ENCODE measurements at places on chromosomes 2 and 18.

- DNase-seq = no peak
Observed at GRCh38 chr18:77153404-77153803, 20.8 kb upstream of the MBP start.

- no peak for DNase-seq
Observed at GRCh38 chr2:197237291-197238042, 73.1 kb downstream of the ANKRD44 start.

DNA sequence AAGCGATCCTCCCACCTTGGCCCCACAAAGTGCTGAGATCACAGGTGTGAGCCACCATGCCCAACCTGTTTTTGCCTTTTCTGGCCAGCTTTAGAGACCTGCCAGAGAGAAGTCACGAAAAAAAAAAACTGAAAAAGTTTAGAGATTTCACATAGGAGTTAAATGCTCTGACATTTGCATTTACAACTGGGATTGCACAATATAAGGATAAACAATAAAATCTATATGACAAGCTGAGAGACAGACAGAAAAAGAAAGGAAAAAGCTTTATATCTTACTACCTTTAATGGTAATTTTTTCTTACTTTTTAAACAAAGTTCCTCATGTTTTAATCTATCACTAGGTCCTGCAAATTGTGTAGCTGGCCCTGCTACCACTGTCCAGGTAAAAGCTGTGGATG, 466.5 kb downstream of the TXNL1 start:
- DNase-seq = no peak

DNA sequence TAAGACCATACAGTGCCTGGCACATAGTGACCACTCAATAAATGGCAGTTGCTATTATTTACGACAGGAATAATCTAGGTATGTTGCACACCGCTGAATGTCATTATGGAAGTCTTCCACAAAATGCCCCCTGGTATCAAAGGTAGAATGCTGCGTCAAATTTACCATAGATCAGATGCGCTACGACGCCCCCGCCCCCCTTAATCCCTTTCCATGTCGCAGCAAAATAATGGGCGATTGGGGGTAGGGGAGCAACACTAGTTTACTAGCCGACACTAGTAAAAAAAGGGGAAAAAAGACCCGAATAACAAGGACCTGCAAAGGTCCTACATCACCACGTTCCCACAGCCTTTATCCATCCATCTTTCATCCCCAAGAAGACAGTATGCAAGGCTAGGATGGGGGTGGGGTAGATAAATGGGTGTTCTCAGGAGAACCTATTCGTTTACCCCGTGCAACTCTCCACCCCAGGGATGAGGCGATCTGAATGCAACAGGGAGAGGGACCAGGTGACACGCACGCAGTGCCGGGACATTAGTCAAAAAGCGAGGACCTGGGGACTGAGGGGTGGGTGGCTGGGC, 455 bp downstream of the PREPL start:
- DNase-seq = no peak

DNA sequence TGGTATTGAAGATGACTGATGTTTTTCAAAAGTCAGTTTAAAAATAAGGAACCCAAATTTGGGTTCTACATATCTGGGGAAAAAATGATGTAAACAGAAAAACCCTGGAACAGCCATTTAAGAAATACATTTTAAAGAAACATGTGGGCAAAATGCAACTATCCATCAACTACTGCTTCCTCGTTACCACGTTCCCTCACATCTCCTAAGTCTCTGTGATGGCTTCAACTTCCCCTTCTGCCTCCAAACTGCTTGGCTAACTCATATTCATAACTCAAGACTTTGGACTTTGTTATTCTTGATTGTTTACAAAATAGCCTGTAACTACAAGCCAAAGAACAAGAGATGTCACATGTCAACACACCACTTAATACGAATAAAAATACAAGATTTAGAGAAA, 116.3 kb downstream of the DYM start:
- no peak for DNase-seq

DNA sequence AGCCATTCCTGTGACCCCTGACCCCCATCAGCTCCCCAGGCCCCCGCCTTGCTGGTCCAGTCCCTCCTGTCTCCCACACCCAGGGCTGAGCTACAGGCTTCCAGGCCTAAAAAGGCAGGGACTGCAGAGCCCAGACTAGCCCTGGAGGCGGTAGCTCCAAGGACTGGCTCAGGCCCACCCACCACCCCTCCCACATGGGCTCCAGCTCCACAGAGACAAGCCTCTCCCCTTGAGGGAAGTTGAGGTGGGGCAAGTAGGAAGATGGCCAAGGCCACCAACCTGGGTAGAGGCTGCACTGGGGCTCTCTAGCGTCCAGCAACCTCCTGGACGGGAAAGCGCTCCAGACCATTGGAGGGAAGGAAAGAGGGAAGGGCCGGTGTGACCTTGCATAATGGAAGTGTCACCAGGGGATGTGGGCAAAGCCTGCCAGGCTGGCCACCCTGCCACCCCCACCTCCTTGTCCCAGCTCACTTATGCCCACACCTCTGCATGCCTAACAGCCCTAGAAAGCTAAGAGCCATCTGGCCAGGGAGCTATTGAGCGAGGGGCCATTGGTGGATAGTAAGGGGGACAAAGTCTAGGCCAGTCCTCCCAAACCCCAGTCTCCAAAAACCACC, 63.1 kb downstream of the TNS1 start:
- no peak for DNase-seq

- DNase-seq = no peak
Observed at GRCh38 chr18:8835521-8835953, 130.2 kb downstream of the MTCL1 start.

- no peak for DNase-seq
Observed at GRCh38 chr2:38876407-38876806, 631 bp downstream of the MORN2 start.

DNA sequence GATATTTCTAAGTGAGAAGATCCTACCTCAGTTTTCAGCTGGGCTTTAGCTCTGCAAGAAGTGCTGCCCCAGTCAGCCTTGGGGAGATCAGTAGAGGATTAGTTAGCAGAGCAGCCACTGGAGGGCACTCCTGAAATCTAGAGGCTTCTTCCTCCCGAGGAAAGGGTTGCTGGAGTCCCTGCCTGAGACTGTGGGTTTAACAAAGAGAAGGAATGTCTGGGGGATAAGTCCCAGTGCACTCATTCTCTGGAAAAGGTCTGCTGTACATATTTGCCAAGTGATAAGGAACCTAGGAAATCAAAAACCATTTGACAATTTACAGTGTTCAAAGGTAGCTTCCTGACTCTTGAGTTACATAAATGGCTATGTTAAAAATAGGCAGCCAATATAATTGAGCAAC, 207.2 kb downstream of the SLC8A1 start:
- no peak for DNase-seq

GRCh38 chr2:62785810-62786597, 80.5 kb downstream of the EHBP1 start:
- no peak for DNase-seq

DNA sequence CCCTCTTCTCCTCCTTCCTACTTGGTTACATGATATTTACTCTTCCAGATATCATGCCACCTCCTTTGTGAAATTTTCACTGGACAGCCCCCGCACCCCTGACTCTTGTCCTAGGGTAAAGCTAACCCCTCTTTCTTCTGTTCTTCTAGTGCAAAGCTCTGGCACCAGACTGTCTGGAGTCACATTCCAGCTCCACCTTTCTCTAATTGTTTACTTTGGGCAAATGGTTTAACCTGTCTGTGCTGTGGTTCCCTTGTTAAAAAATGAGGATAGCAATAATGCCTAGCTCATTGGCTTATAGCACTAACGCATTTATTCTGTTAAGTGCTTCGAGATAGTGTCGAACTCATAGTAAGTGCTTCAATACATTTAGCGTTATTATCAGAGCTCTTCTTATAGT, 306.2 kb downstream of the ALK start:
- no peak for DNase-seq

DNA sequence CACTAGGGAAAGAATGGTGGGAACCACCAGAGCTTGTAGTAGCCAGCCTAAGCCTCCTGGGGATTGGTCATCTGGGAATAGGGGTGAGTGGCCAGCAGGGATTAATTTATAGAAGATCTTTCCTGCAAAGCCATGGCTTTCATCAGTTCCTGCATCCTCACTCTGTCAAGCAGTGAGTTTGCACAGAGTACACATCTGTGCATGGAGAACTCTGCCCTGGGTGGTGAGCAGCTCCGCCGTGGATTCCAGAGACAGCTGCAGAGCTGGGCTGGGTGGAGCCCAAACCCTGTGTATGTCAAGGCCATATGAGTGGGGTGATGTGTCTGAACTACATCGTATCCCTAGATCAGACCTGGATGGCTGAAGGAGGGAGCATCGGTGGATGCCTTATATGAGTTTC, 182.2 kb downstream of the GLI2 start:
- DNase-seq = no peak

DNA sequence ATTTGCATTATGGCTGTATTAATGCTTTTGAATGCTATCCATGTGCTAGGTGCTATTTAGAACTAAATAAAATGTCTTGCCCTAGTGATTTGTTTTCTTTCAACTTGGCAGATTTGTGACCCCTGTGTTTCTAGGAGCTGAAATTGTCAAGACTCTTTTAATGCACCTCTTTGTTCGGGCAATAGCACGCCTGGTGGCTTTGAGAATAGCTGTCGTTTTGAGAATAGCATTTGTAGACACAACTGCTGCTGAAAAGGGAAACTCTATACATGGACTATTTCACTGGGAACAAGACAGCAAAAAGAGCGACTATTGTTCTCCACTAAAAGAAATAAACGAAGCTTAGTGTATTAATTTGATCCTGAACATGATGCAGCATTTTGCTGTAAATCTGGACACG, 352.1 kb upstream of the ZNF521 start:
- DNase-seq = no peak

DNA sequence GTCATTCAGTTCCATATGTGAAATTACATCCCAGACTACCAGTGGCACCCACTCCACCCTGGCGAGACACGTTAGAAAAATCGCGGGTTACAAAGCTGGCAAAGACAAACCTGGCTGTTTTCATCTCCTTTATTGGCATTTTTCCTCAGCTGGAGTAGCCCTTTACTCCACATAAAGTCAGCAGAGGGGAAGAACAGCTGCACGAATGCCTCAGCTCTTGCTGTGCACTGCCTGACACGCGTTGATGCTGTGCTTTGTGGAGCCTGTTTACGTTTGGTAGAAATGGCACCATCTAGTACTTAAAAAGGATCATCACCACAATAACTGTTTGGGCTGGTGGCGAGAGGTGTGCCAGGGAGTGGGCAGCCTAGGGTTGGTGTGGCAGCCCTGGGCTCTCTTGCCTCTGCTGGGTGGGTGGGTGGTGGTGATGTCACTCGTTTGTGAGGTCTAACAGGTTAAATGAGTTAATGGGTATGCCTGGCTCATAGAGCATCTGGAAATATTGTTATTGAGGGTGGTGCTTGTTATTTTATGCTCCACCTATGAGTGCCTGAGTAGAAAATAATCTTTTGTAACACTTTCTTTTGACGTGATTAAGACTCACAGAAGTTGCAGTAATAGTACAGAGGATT, 16.4 kb downstream of the FARP2 start:
- DNase-seq = no peak

DNA sequence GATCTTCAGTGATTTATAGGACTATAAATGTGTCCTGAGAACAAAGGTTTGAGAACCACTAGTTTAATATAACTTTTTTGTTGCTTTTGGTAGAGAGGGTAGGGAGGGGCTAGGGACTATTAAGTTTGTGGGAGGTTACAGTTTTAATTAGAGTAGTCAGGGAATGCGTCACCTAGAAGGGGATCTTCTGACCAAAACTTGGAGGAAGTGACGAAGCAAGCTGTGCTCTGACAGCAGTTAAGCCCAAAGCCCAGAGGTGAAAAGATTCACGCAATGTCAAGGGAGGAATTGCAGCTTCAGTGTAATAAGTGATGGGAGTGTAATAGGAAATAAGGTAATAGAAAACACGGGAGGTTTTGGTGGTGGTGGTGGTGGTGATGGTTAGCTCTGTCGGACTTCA, 8.1 kb downstream of the TDRD15 start:
- no peak for DNase-seq

DNA sequence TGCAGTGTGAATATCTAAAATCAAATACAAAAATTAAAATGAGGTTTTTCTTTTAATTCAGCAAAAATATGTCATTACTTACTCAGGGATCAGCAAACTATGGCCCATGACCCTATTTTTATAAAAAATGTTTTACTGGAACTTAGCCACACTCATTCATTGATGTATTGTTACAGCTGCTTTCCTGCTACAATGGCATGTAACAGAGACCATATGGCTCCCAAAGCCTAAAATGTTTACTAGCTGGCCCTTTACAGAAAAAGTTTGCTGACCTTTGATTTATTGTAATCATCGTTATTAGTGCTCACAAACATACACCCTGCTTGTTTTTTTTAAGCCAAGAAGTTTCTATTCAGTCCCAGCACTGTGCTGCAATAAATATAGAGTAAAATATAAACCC, 120.3 kb downstream of the PLA2R1 start:
- DNase-seq = no peak

DNA sequence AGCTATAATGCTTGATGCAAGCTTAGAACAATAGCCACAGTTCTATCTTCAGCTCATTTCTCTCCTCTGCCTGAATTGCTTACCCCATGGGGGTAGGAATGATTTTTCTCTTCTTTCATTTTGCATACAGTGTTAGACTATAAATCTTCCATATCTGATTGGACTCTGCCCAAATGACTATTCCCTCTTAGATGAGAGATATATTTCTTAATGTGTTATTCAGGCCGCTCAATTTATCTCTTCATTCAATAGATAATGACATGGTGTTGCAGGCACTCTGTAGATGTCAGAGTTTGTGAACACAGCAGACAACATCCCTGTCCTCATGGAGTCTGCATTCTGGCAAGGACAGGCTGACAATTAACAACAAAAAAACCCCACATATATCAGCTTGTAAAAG, 443.7 kb upstream of the CELF4 start:
- no peak for DNase-seq

GRCh38 chr18:9731380-9731779, 23.3 kb downstream of the RAB31 start:
- no peak for DNase-seq

GRCh38 chr2:61277756-61278155, 115.8 kb downstream of the C2orf74 start:
- no peak for DNase-seq

GRCh38 chr2:11661891-11662435, 8.0 kb downstream of the NTSR2 start:
- no peak for DNase-seq

- no peak for DNase-seq
Observed at GRCh38 chr2:25131253-25131566, 37.2 kb downstream of the POMC start.

GRCh38 chr2:160411167-160411566, 82.4 kb downstream of the RBMS1 start:
- no peak for DNase-seq

GRCh38 chr2:86000938-86001312, 104.8 kb downstream of the POLR1A start:
- no peak for DNase-seq

DNA sequence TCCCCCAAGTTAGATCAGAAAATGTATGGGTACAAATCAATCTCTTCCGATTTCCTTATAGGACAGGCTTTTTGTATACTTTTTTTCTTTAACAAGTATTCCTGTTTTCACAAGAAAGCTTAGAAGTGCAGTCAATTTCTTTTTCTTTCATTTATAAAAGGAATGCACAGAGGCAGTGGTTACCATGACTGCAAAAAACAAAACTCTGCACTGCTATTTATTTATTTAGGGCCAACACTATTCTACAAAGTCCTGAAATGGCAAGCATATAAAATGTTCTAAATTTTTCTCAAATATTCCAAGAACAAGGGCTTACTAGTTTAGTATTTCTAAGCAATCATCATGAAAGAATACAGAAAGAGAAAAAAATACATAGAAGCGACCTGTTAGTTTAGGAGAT, 22.2 kb downstream of the ATAD2B start:
- no peak for DNase-seq

- no peak for DNase-seq
Observed at GRCh38 chr2:137261881-137262585, 496.7 kb downstream of the THSD7B start.

Measured in stimulated activated CD8-positive, alpha-beta memory T cell treated with anti-CD3 and anti-CD28 coated beads, Interleukin-7, amount 100 ng/mL, for 4 hours (primary cell).